ENCODE measurements at places on chromosomes 5 and 9.

GRCh38 chr5:90381213-90381929, 28.2 kb downstream of the CETN3 start:
- no peak for DNase-seq

DNA sequence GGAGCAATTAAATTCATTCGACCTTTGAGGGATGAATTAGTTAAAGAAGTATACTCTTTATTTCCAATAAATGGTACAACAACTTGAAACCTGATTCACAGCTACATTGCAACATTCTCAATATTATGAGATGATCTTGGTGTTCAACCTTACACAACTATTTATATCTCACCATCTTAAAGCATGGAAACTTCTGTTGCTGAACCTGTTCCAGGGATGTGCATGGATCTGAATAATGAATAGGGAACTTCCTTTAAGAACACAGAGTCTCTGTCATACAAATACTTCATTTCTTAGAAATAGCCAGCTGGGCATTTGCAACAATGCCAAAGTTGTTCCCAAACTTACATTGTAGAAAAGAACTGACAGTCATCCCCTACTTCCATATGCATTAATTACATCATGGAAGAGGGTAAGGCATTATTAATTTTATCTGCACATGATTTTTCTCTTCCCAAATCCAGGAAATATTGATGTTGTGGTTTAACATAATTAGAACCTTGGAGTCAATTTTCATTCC, 39.8 kb upstream of the CCDC112 start:
- DNase-seq = no peak

- no peak for DNase-seq
These were observed 229.9 kb upstream of the DAB2 start for GRCh38 chr5:39654715-39655114.

DNA sequence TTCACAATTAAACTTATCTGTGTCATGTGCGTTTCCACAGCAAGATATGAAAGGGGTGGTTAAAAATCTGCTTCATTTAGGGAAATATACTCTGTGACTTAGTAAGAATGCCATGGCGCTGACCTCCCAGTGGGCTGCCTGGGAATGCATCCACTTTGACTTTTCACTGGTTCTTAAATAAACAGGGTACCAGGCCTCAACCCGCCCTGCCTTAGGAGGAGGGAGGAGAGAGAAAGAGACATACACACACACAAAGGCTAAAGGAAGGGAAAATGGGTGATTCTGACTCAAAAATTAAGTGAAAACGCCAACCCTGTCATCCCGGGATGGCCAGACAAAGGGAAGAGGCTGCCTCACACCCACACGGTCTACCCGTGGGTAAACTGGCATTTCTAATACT, 122.1 kb downstream of the EBF1 start:
- no peak for DNase-seq

DNA sequence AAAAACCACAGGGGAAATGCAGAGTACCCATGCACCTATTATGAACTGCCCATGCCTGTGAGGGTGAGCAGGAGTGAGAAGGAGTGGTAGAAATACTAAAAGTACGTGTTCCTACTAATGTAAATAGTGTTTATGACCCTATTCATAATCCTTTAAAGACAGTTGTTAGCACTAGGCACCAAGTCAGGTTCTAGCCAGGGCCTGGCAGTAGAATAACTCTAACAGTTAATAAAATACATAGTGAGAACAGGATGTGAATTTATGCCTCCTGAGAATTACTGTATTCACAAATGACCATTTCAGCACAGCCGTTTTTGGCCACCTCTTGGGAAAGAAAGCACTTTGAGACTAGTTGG, 103.2 kb upstream of the TARS1 start:
- no peak for DNase-seq

- DNase-seq = no peak
These were observed 93.5 kb downstream of the GLDC start for GRCh38 chr9:6552033-6552432.

DNA sequence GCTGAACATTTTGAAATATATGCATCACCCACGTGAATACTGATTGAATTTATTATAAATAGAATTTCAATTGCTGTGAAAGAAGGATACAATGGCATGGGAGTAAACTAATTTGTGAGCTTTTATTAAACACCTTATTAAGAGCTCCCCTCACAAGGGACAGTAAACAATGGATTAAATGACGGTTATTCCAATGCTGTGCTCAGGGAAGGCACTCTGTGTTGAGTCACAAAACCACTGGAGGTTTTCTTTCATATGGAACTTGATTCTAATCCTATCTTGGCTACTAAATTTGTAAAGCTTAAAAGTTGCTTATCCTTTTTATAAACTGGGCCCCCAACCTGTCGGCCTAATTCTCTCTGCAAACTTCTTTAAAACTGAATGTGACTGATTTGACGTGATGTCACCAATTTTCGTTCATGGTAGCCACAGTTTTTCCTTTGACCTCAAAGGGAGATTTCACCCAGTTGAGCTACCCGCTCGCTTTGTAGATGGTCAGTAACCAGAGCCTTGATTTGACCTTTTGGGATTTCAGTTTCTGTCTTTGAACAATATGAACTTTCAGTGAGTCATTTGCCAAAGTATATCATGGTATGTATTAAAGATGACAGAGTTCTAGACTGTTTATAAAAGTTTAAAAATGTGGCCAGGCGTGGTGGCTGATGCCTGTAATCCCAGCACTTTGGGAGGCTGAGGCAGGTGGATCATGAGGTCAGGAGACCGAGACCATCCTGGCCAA, 61.3 kb upstream of the PIK3R1 start:
- no peak for DNase-seq

- DNase-seq = no peak
These were observed 661 bp downstream of the NSMF start for GRCh38 chr9:137458194-137459151.

DNA sequence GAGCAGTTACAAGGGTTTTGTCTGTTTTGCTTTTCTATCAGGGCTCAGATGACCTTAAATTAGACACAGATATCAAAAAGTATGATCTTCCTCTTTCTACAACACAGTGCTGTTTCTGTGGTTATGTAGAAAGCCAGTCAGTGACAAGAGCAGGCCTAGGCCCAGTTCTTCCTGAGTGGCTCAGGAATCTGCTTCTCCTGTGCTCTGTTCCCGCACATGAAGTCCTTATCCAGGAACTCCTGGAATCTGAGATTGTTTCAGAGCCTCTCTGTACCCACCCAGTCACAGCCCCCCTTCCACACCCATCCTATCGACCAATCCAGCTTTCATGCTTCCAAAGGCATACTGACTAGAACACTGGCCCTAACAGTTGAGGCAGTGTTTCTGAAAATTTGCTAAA, 40.4 kb upstream of the SMU1 start:
- no peak for DNase-seq

DNA sequence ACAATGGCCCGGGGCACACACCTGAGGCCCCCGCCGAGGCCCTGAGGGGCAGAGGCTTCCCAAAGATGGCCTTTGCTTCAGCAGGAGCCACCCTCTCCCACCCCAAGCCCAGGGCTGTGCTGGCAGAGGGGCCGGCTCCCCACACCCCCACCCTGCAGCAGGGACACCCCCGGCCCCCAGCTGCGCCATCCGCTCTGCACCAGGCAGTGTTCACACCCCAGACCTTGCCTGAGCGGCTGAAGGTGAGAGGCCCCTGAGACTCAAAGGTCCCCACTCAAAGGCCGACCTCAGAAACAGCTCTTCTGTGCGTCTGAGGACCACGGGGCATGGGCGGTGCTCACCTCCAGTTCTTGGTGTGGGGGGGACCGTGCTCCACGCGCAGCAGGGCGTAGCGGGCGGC, 37.6 kb downstream of the SLC12A7 start:
- no peak for DNase-seq

GRCh38 chr9:91177661-91178280, 183.9 kb downstream of the AUH start:
- no peak for DNase-seq

DNA sequence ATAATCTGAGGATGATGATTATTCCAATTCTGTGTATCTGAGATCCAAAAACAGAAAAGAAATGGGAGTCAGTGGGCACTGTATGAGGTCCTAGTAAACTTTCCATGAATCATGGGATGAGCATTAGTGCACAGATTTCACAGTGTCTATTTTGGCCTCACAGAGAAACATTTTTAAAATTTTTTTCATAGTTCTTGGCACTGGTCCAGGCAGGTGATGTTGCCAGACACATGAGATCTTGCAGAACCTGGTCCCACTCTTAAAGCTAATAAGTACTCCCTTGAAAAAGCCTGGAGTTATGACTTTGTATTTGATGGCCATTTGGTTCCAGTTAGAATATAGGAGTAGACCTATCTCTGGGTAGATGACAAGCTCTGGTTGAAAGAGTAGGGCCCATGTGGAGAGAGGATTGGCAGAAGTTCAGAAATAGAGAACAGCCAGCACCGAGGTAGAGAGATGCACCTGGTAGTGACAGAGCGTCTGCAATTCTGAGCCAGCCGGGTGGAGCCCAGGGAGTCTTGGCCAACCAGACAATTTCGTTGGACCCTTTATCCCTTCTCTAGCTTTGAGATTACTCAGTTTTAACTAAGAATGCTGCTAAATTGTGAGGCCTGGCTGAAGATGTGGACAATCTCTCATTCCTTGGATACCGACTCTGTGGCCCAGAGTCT, 6.3 kb upstream of the TNFSF15 start:
- no peak for DNase-seq

All from thymus (tissue), 14 donors.